CD4-positive, alpha-beta T cell treated with Interleukin-6 at 100 ng/mL for 8 hours (primary cell): ENCODE measurements at places on chromosomes 2 and 18.

GRCh38 chr2:74096052-74096451 is 51.7 kb downstream of the BOLA3 start:
- no peak for DNase-seq

- DNase-seq = no peak
These were observed 104.4 kb downstream of the POLR1A start for GRCh38 chr2:86001326-86001725.

DNA sequence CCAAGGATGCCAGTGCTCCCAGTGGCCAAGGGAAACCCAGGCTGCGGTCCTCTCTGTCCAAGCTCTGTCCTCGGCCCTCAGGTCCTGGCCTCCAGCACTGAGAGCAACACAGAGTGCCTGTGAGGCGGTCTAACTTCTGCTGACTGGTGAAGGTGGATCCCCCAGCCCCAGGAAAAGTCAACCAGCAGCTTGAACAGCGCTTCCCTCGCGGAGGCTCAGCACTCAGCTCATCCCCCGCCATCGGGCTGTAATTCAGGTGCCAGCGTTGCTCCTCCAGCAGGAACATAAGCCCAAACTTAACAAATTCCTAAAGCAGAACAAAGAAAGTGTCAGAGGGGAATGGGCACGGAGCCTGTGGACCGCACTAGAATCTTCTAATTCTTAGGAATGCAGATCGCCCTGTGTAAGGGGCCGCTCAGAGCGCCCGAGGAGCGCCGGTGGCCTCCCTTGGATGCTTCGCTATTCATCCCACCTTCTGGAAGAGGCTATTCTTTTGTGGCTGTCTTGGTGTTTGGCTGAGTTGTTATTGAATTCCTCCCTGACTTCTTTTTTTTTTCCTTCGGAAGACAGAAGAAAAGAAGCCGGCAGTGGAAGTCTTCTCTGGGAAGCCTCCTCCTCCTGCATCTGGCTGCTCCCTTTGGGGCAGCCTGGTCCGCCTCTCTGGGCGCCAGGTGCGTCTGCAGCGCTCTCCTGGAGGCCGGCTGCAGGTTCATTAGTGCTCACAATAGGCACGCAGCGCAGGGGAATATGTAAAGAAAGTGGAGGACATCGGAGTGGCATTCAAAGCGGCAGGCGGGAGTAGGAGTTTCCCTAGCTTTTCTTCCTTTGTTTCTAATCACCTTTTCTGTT is 905.6 kb downstream of the TSN start:
- DNase-seq = no peak

DNA sequence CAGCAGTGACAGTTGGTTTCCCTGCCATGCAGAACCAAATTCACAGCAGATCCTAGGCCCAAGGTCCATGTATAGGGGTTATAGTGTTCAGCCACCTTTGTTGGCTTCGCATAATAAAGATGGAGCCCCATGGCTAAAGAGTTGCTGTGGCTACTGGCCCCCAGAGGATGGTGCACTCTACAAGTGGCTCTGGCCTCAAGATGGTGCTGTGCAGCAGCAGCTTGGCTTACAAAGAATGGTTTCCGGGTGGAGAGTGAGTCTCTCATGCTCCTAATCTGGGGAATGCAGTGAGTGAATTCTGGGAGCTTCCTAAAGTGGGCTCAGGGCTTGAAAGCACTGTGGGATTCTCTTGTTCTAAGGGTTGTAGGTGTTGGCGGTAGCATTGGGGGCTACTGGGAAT is 1199.7 kb downstream of the CNTNAP5 start:
- DNase-seq = no peak

DNA sequence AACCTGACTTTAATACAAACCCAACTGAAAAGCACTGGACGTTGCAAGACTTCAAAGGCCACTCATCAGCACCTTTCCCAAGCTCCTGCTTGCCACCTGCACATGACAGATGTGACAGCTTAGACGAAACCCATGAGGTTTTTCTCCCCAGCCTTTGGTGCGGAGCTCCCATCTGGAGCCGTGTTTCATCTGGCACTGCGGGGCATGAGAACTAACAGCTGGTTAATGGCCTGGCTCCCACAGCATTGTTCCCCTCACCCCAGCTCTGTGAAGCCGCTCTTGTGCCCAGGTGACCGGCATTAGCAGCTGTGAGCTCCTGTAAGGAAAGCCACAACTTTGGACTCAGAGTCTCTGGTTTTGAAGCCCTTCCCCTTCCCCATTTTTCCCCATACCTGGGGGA is 50.9 kb downstream of the GALR1 start:
- no peak for DNase-seq

DNA sequence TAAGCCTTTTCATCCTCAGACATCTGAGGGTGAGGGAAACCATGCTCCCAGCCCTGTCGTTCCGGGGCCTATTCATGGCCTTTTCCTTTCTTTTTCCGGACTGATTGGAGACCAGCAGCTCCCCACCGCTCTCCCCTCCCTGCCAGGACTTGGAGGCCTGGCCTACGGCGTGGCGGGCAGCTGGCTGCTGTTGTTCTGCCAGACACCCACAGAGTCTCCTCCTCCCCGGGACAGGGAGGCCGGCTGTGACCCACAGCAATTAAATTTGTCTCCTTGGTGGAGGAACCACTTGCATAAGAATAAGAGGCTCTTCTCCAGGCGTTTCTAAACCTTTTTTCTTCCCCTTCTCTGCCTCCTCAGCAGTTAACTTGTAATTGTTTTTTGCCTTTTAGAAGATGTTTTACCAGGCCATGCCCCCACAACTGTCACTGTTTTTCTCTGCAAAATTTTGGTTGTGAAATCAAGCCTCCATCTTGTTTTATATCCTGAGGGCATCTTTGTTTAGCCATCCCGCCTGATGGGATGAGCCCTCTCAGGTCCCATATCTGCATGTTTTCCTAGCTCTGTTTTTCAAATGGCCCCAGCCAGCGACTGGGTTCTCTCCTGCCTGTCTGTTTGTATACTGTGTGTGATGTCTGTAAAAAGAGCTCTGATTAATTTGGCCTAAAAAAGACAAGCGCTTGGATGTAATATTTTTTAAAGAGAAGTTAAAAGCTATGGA is 1060.0 kb upstream of the DDX18 start:
- no peak for DNase-seq

- DNase-seq = no peak
These were observed 2.0 kb downstream of the RAB27B start for GRCh38 chr18:54830260-54830659.

DNA sequence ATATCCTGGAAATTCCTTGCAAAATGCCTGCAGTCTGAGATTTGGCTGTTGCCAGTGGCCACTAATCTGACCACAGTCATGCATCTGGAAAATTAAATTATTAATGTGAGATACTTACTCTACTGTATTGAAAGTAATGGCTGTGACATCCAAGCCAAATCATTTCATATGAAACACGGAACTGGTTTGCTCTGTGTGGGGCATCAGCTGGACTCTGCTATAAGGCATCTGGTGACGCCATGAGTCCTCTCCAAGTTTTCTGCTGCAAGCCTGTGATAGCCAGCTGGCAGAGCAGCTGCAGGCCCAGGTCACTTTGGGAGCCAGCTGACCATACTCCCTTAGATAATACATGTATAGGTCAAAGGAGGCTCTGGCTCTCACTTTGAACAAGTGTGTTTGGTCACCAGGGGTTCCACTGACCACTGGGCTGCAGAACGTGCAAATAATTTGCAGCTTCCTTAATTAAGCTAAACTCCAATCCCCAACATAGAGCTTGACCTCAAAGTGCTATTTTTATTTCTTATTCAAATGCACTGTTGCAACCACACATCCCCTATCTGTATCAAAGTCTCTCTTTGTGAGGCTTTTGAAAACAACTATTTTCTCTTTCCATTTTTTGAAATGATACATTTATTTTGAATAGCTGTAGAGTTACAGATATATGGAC is 152.9 kb downstream of the NCKAP5 start:
- DNase-seq = no peak

- no peak for DNase-seq
These were observed 14.0 kb downstream of the TNS1 start for GRCh38 chr2:217988840-217989204.

- DNase-seq = peak; percentile 74
These were observed 169.4 kb downstream of the THADA start for GRCh38 chr2:43426305-43427031.

DNA sequence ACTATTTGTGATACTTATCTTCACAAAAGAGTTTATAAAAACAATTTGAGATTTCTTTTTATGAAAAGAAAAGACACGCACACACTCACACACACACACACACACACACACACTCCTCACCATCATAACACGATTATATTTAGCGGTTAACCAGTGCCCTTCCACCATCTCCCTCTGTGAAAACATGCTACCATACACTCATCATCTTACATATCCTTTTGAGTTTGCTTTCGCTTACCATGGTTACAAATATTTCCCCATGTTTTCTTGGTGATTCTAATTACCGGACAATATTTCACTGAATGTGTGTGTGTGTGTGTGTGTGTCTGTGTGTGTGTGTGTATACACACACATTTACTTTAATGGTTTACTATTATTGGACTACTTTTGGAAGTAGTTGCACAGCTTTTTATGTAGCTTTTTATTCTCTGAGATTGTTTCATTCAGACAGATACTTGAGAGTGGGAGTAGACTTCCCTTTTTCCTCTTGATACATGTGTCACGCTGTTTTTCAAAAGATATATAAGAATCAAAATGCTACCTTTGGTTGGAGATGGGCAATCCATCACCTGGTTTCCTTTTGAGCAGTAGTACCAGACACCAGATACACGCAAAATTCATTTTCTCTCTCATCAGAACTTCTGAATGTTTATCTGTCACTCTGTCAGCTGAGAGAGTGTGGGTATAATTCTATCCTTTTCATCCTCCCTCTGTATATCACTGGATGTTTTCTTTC is 138.1 kb downstream of the SETBP1 start:
- no peak for DNase-seq

DNA sequence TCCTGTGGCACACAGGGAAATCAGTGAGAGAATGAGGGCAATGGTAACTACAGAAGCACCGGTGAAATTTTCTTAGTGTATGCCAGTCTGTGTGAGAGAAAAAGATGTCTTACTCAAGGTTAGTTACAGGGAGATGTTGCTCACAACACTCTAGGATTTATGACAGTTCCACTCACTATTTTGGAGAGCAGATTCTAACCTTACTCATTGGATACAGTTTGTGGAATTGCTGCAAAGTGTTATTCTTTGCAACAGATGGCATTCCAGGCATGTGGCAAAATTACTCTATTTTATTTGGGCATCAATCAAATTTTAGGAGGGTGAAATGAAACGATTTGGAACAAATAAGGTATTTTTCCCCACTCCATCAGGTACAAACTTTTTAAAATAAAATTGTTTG is 449.1 kb downstream of the PIK3C3 start:
- DNase-seq = no peak

DNA sequence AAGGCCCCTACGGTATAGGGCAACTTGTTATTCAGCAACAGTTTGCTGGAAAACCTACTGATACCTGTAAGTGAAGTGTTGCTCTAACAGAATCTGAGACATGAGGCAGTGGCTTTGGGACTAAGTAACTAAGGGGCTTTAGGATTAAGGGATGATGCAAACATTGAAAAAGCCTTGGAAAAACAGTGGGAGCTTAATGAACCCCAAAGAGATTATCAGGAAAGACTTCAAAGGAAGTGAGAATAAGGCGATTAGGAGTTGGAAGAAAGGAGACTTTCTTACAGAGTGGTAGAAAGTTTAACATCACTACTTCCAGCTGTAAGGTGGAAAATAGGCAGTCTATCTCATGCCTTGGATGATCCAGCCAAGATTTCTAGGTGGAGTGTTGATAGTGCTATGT is 158.2 kb upstream of the TRIB2 start:
- DNase-seq = no peak

DNA sequence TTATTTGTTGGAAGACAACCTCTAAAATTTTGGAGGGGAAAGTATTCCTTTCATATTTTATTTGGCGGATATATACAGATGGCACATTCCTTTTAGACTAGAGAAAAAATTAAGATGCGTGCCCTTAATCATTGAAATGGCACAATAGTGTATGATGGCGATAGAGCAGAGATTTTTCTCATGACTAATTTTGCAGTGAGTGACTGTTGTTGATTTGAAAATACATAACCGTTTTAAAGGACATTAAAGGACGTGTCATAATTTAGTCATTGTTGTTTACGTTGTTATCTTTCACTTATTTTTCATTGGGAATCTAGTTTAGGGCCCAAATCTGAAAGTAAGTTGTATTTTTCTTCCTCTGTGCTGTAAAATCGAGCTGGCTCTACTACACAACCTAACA is 61.7 kb downstream of the CERS6 start:
- DNase-seq = no peak

DNA sequence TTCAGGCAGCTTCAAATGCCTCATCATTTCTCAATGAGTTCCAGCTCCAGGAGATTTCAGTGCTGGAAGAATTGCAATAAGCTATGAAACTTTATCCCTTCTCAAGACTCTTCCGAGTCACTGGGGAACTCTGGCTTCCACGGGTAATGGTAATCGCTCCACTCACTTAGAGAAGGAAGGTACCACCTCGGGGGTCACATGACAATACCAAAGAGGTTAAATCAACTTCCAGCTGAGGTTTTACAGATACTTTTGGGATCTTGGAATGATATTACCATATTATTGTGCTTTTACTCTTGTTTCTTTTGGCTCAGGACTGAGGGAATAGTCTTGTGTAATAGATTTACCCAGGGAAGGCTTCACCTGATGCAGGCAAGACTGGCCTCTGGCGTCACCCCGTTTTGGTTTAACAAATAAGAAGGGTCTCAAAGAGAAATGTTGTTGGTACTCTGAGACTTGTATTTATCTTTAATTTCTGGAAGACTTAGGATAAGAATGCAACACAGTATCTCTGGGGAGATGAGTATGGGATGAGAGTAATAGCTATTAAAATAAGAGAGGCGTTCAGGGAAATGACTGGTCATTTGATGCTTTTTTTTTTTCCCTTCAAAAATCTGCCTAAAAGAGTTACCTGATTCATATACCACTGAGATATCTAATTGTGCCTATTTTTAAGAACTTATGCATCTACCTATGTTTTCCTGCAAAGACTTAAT is 316.9 kb upstream of the ZEB2 start:
- no peak for DNase-seq

DNA sequence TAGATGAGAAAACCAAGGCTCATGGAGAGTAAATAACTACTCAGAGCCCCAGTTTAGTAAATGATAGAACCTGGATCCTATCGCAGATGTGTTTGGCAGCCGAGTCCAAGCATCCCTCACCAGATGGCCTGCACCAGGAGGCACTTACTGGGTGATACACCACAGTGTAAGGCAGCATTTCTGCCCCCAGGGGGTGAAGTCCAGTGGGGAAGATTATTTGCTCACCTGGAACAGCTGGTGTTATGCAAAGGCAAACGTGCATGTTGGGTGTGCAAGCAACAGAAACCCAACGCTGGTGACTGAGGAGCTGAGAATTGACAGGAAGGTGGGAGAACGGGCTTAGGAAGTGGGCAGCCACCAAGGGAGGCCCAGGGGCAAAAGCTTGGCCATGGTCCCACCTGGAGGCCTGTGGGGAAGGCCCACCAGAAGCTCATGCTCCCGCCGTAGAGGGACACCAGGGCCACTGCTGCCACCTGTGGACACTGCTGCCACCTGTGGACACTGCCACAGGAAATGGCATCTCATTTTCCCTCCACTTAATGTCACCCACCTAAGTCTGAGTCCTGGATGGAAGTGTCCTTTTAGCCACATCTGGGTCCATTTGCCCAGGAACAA is 100.6 kb downstream of the TFCP2L1 start:
- DNase-seq = no peak
